ENCODE measurements at places on chromosomes 4 and X.

- peaks cover 6% of the 10 kb centered on the region for H3K27me3 ChIP-seq
- no peak for DNase-seq
- H3K27ac ChIP-seq = no peak overlapping the region
- no peak overlapping the region for H3K4me3 ChIP-seq
- H3K36me3 ChIP-seq = no peaks in the 10 kb centered on the region
- H3K4me1 ChIP-seq = no peaks in the 10 kb centered on the region
These were observed 65.7 kb upstream of the MID1 start for GRCh38 chrX:10685923-10686595.

- H3K27ac ChIP-seq = peak overlapping the region; percentile 38
- H3K27me3 ChIP-seq = no peaks in the 10 kb centered on the region
- no peak for DNase-seq
These were observed 1.3 kb downstream of the TACC3 start for GRCh38 chr4:1722551-1723118.

GRCh38 chr4:19030536-19030935 lies 1009.0 kb upstream of the LCORL start:
- no peaks in the 10 kb centered on the region for H3K27me3 ChIP-seq
- H3K36me3 ChIP-seq = no peaks in the 10 kb centered on the region
- DNase-seq = no peak
- H3K27ac ChIP-seq = no peak overlapping the region

DNA sequence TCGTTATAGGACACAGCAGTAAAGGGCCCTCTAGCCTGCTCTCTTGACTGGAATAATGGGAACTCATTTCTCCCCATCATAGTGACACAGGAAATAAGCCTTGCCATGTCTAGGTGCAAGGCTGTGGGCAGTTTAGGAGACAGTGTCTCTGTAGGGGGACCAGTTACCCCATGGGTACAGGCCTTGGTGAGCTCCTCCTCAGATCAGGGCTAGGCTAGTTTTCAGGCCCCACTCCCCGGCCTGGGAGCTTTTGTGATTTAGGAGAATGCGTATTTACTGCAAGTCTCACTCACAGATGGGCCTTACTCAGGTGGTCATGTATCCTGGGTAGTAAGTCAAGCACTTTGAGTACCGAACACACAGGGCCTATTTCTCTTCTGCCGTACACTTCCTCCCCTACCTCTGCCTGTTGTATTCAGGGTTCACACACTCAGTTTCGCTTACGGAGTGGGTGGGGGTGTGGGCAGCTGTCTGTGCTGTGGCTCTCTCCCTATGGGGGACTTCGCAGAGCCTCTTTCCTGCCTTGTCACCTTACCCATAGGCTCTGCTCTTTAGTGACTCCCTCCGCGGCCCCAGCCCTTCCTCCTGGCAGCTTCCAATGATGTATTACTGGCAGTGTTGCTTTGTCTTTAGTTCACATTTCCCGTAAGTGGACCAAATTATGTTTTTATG lies 34.2 kb downstream of the FAM193A start:
- no peak overlapping the region for H3K4me3 ChIP-seq
- H3K36me3 ChIP-seq = no peaks in the 10 kb centered on the region
- no peak for DNase-seq
- no peaks in the 10 kb centered on the region for H3K27me3 ChIP-seq
- H3K4me1 ChIP-seq = no peaks in the 10 kb centered on the region

DNA sequence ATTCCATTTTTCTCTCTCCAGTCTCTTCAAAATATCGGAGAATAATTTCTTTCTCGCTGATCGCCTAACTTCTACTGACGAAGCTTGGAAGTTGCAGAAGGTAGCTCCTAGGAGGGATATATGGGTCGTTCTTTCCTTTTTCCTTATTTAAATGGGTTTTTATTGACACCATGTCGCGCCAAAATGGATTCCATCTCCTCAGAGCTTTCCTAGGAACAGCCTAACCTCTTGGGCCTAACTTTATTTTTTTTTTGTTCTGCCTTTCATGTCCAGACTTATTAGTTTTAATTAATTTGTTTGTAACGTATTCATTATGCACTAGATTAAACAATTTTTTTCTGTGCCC lies 359.4 kb upstream of the ZCCHC13 start:
- no peaks in the 10 kb centered on the region for H3K4me1 ChIP-seq
- H3K4me3 ChIP-seq = peak overlapping the region; percentile 81
- H3K27ac ChIP-seq = peak overlapping the region; percentile 86
- DNase-seq = no peak

DNA sequence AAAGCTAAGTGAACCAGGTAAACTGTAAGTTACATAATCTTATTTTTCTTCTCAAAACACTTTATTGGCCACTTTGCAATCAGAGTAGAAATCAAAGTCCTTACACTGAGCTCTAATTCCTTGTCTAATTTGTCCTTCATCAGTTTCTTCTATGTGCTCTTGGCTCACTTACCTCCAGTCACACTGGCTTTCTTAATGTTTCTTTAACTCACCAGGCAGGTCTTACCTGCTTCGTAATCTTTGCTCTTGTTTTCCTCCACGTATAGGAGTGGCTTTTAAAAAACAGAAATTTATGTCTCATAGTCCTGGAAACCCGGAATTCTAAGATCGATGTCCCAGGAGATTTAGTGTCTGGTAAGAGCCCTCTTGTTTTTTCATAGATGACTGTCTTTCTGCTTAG lies 1462.1 kb downstream of the FSTL5 start:
- H3K27ac ChIP-seq = no peak overlapping the region
- H3K4me3 ChIP-seq = no peak overlapping the region
- no peak for DNase-seq
- H3K27me3 ChIP-seq = no peaks in the 10 kb centered on the region
- no peaks in the 10 kb centered on the region for H3K4me1 ChIP-seq

DNA sequence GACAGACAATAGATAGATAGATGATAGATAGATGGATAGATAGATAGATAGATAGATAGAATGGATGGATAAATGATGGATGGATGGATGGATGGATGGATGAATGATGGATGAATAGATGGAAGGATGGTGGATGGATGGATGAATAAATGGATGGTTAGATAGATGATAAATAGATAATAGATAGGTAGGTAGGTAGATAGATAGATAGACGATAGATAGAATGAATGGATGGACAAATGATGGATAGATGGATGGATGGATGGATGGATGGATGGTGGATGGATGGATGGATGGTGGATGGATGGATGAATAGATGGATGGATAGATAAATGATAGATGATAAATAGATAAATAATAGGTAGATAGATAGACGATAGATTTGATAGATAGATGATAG lies 287.4 kb downstream of the CRLF2 start:
- no peak for DNase-seq
- no peaks in the 10 kb centered on the region for H3K36me3 ChIP-seq
- no peak overlapping the region for H3K4me3 ChIP-seq
